ENCODE measurements at places on chromosomes 16 and 17.

- no peak for DNase-seq
These were observed 837.3 kb upstream of the SOX9 start for GRCh38 chr17:71283486-71283885.

GRCh38 chr16:85474621-85475217, 138.4 kb upstream of the GSE1 start:
- no peak for DNase-seq

GRCh38 chr17:48929812-48930165, 14.9 kb downstream of the SNF8 start:
- no peak for DNase-seq

GRCh38 chr16:49932434-49932833, 76.5 kb upstream of the ZNF423 start:
- DNase-seq, result no peak

- DNase-seq, result no peak
These were observed 67.0 kb downstream of the PITPNC1 start for GRCh38 chr17:67443931-67444595.

GRCh38 chr17:50899005-50899460, 32.9 kb upstream of the TOB1 start:
- DNase-seq, result no peak

DNA sequence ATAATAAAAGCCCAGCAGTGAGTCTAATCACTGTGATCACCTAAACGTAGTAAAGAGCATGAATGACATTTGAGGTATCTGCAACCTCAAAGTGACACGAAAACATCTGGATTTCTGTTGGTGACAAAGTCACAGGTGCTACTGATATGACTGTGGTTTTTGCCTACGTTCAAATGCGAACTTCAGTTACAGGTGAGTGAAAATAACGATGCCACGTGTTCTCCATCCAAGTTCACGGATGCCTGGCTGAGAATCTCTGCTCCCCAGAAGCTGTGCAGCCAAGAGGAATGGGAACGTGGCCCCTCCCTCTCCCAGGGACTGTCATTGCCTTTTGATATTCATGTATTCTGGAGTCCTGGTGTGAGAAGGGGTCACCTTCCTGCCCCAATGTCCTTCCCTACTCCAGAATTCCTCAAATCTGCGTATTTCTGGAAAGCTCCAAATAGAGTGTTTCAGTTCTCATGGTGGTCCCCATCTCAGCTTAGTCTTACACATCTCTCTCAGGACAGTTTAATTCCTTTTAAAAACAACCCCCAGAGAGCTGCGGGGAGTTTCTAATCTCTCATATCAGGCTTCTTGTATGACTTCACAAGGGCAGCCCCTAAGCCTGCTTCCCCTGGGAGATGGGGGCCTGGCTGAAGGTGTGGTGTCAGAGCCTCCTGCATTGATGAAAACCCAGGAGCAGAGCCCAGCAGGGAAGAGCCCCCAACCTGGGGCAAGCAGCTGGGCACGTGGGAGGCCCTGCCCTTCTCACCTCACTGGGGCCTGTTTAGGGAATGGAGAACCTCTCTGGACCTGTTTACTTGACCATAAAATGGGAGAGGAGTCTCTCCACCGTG, 25.8 kb downstream of the PIK3R5 start:
- no peak for DNase-seq

- no peak for DNase-seq
These were observed 12.2 kb upstream of the SLX4 start for GRCh38 chr16:3623642-3624041.

Data from hippocampal formation (tissue), 2 donors.